ENCODE measurements at places on chromosomes 1 and 21. TPM values are rescaled to one million over a fixed set of nuclear protein-coding genes. Genes with fewer than 3 reads are reported as not detected.

RGS13 gene
- total RNA-seq = 3.4 TPM

GRCh38 chr1:100469578-100469977, 68.4 kb upstream of the GPR88 start:
- no peak for DNase-seq

DNA sequence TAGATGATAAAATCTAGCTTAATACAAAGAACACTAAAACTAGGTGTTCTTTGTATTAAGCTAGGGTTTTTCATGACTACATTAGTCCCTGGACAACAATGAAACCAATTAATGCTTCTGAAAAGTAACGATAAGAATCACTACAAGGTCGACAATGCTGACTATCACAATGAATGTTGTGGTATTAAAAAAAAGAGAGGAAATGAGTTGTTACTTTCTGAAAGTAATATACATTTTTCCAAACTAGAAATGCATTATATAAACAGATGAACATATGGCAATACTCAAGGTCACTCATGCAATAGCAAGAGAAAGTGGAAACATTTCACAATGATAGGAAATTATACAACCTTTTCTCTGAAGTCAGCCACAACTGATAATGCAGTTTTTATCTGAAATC, 19.0 kb downstream of the DPH5 start:
- no peak for DNase-seq

MR1 gene
- 24.1 TPM for total RNA-seq

DNA sequence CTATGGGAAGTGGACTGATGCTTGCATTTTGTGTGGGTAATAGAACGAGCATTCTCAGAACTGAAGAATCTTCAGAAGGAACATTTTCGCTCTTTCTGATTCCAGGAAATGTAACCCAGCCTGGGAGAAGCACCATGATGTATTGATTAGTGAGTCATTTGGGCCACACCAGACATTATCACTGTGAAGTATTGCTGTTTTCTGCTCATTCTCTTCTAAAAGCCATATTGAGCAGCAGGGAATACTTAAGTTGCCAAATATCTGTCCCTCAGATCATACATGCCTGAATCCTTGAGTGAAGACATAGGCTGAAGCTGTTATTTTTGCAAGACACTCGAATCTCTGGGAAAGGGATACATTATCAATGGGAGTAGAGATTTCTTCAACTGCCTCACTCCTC, 213.1 kb downstream of the PCP4 start:
- DNase-seq = no peak

PHTF1 gene
- total RNA-seq = 27.2 TPM

Data from urinary bladder (tissue), 4 donors.